ENCODE measurements at places on chromosomes 1 and 21. TPM values are rescaled to one million over a fixed set of nuclear protein-coding genes. Genes with fewer than 3 reads are reported as not detected.

TTLL7 gene
- 0.63 TPM for total RNA-seq

RGS8 gene
- not detected for total RNA-seq

HSD3B2 gene
- total RNA-seq = not detected

VWA5B1 gene
- total RNA-seq = not detected

GFI1 gene
- 74.4 TPM for total RNA-seq

AUNIP gene
- total RNA-seq = 11.3 TPM

NCMAP gene
- total RNA-seq = 0.04 TPM

HAX1 gene
- total RNA-seq = 173 TPM

SHISA4 gene
- 0.48 TPM for total RNA-seq

HOOK1 gene
- total RNA-seq = 4.6 TPM

S100A7A gene
- total RNA-seq = not detected

GSTM1 gene
- not detected for total RNA-seq

KRTAP19-6 gene
- total RNA-seq = not detected

NUDT4B gene
- not detected for total RNA-seq

DNASE2B gene
- total RNA-seq = not detected

MIXL1 gene
- total RNA-seq = not detected

SYCP1 gene
- total RNA-seq = not detected

WARS2 gene
- total RNA-seq = 20.7 TPM

C1QC gene
- not detected for total RNA-seq

PPM1J gene
- total RNA-seq = 0.42 TPM

KCNK1 gene
- total RNA-seq = 0.59 TPM

FCRL3 gene
- 3.9 TPM for total RNA-seq

MSH4 gene
- 0.61 TPM for total RNA-seq

RNF186 gene
- total RNA-seq = not detected

WDR64 gene
- not detected for total RNA-seq

SLC44A5 gene
- 0.23 TPM for total RNA-seq

NBPF10 gene
- 0.82 TPM for total RNA-seq

NBPF6 gene
- total RNA-seq = not detected

GPR37L1 gene
- total RNA-seq = not detected

SPATA6 gene
- 1.3 TPM for total RNA-seq

KCNH1 gene
- not detected for total RNA-seq

ATAD3C gene
- 1.0 TPM for total RNA-seq

TTC34 gene
- 1.1 TPM for total RNA-seq

PAQR6 gene
- 2.5 TPM for total RNA-seq

SPRR1A gene
- total RNA-seq = not detected

OPRD1 gene
- not detected for total RNA-seq
